ENCODE measurements at places on chromosomes 1 and 21.

- no peak for DNase-seq
Measured at GRCh38 chr1:29626066-29626465, 389.7 kb downstream of the PTPRU start.

- no peak for DNase-seq
Measured at GRCh38 chr1:212554401-212554800, 54.2 kb upstream of the ATF3 start.

- no peak for DNase-seq
Measured at GRCh38 chr1:17569200-17570139, 30.0 kb downstream of the ARHGEF10L start.

DNA sequence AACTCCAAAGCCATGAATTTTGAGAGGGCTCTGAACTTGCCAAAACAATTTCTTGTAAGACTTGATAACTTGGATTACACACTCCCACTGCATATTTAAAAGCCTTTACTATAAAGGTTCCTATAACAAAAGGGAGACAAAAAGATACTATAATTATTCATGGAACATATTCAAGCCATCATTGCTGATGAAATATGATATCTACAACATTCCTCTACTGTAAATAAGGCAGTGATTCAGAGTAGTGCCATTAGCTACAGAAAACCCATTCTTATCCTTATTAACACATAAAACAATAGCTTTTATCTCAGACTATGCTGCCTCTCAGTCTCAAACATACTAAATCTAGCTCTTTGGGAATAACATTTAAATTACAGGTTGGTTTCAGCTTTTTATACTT lies 675.5 kb upstream of the CXADR start:
- no peak for DNase-seq

GRCh38 chr1:94026619-94027380 lies 94.1 kb downstream of the ABCA4 start:
- no peak for DNase-seq

DNA sequence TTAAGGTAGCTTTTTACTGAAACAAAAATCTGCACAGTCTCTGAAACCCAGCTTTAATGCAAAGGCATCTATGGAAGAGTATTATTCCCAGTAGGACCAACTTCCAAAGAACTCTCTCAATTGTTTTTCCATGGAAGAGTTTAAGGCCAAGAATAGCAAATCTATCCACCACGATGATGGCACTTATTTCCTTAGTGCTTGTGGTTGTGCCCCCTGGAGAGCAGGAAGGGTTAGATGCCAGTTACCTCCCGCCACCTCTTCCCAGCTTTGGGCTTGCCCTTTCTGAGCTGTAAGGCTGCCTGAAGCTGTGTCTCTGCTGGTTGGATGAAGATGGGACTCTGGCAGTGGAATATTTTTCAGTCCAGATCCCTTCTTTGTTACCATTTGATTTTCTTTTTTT lies 4.8 kb upstream of the ATP1A1 start:
- DNase-seq: no peak

GRCh38 chr1:106534612-106535011 lies 521.9 kb upstream of the PRMT6 start:
- no peak for DNase-seq

DNA sequence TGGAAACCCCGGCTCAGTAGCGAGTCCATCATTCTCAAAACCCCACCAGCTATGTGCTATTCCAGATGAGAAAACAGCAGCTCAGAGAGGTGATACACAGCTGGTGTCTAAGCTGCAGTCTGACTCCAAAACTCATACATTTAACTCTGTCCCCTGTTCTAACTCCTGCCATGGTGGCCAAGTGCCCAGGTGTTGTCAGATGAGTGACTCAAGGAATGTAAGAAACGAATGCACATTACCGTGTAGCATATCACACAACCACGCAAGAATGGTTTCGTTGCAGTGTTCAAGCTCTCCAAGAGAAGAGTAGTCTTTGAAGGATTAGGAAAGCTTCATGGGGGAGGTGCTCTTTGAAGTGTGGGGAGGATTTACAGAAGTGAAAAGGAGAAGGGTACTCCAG lies 4.7 kb upstream of the XKR8 start:
- no peak for DNase-seq

DNA sequence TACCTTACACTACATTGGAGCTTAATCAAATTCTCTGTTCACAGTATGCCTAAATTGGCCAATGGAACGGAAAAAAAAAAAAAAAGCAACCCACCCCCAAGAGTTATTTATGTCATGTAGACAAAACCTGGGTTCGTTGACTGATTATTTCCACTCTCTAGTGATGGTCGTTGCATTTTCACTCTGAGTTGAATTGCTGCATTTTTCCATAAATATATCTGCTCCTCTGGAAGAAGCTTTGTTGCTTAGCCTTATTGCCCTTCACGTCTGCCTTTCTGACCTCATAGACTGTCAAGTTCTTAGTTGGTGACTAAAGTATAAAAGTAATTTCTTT lies 90.2 kb upstream of the RUNX1 start:
- DNase-seq: no peak

- no peak for DNase-seq
Measured at GRCh38 chr1:5428351-5428750, 563.9 kb downstream of the NPHP4 start.

- DNase-seq: no peak
Measured at GRCh38 chr1:84643183-84643582, 47.1 kb downstream of the SSX2IP start.

DNA sequence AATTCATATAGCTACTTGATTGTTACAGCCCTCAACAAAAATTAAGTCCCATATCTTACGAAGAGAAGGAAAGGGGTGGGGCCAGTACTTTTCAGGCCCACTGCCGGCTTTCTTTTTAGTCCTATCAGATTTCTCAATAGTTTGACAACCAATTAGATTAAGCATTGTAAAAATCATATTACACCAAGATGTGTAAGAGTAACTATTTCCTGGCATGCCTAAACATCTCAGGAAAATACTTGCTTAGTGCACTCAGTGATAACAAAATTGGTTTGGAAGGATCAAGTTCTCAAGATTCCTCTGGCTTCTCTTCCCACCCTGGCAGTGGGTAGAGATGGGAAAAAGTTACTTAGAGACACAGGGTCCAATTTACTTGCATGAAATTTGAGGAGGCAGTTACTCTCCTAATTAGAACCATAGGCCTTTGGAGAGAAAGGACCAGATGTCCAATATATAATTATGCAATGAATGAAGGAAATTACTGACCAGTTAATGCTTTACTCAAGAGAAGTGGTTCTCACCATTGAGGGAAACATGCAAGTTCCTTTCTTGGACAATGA lies 30.1 kb downstream of the STPG1 start:
- no peak for DNase-seq

- no peak for DNase-seq
Measured at GRCh38 chr1:113215015-113215414, 142.0 kb downstream of the LRIG2 start.

DNA sequence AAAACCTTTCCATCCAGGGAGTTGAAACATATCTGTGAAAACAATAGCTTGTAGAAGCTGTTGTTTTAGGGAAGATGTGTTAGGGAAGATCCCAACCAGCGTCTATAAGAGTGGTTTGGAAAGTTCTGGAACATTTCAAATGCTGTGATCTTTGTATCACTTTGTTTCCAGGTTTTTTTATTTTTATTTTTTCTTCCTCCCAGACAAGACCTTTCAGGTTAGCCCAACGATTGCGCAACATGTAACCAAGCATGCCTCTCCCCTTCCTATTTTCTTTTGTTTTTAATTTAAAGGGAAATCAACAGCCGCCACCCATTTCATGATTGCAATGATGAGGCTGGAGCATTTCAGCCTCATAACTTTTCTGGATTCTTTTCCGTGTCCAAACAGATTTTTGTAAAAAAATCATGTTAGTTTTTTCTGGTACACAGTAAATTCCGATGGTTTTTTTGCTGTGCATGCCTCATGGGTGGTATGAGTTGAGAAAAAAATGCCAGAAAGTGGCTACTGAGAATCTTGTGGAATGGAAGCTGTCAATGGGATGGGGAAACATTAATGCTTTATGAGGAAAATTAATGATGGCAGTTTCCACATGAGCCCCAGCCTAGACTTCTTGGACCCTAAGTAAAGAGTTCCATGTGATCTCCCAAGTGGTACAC lies 109.3 kb downstream of the RUNX1 start:
- DNase-seq: no peak
